ENCODE measurements at places on chromosomes 7 and 10.

DNA sequence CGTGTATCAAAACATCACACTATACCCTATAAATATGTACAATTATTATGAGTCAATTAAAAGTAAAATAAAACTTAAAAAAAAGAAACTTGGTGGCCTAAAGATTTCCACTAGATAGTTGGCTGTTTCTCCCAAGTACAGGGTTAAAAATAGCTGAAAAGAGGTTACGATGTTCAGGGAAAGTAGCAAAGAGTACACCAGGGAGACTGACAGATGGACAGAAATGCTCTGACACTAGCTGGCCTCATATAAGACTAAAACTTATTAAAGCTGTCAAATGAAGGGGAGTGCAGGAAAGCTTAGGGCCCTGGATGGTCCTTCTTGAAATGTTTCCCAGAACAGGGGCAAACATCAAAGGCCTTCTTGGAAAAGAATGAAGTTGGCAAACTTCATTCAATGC, 51.3 kb downstream of the TCAF1 start:
- no peak for DNase-seq

DNA sequence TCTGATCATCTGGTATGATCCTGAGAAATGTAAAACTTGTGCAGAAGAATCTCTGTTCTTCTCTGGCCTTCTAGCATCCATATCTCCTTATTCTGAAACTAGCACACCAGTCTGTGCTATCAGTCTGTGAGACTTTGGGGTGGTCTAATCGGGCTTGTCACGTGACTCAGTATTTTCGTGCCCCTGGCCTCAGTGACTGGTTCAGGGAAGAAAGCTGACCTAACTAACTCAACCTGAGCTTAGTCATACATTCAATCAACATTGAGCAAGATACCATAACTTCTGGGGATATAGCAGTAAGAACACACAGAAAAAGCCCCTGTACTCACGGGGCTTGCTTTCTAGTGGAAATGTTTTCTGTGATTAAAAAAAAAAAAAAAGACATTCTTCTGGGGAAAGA, 109.3 kb downstream of the DKK1 start:
- DNase-seq: no peak

GRCh38 chr10:75261813-75262705, 26.3 kb upstream of the COMTD1 start:
- no peak for DNase-seq

DNA sequence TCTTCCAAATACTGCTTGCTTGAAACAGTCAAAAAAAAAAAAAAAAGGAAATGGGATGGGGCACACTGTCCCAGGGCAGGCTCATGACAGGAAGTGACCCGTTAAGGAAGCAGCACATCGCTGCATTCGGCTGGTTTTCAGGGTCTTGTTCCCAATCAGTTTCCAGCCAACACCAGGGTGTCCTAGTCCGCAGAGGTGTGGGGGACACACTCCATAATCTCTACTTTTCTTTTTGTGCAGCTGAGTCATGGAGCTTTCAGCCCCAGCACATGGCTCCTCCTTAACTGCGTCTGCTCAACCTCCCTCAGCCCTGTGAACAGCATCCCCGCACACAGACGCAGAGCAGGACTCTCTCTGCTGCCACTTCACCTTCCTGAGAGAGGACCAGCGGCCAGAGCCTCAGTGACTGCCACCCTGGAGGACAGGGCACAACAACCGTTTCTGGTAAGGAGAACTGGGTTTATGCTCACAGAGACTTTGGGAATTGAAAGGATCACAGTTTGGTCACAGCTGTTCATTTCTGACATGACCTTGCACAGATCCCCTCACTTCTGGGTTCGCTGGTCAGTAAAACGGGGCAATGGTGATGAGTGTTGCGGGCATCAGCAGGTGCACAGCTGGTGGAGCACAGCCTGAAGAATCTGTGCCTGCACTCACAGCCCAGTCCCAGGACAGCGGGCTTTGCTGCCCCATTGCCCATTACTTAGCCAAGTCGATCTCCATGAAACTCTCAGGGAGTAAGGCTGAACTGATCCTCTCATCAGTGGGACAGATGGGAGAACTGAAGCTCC, at the start of gene GIMAP5:
Gene GIMAP5, plus strand, starts transcription at position 154 of the 791 bp plus-strand sequence. CDS start 3,467 bp downstream, outside the sequence.
- DNase-seq: no peak

- DNase-seq: no peak
Observed at GRCh38 chr10:55628260-55628701, 732.8 kb downstream of the ZWINT start.

- no peak for DNase-seq
Observed at GRCh38 chr10:12984165-12984747, 17.3 kb downstream of the CCDC3 start.

- DNase-seq: no peak
Observed at GRCh38 chr7:139105484-139105883, 4.0 kb downstream of the ZC3HAV1 start.

- DNase-seq: peak; percentile 57
Observed at GRCh38 chr10:17228091-17229015, at the start of gene VIM. Gene VIM (plus strand): TSS chr10:17228241. CDS start chr10:17229423, 1,182 bp downstream.

DNA sequence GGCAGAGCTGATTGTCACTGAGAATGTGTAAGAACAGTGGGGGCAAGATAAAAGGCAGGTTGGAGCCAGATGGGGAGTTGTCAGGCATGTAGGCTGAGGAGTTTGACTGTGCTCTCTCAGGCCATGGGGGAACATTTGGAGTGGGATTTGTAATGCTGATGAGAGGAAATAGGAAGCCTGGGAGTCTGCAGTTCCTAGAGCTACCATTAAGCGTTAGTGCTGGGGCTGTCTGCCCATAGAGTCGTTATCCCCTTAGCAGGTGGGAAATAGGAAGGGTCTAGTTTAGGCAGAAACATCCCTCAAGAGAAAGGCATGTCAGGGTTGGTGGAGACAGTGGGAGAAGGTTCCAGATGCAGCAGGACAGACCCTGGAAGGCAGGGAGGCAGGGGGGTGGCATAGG, 75.5 kb downstream of the RPS24 start:
- no peak for DNase-seq

GRCh38 chr7:43666938-43667337, 62.4 kb downstream of the COA1 start:
- no peak for DNase-seq

DNA sequence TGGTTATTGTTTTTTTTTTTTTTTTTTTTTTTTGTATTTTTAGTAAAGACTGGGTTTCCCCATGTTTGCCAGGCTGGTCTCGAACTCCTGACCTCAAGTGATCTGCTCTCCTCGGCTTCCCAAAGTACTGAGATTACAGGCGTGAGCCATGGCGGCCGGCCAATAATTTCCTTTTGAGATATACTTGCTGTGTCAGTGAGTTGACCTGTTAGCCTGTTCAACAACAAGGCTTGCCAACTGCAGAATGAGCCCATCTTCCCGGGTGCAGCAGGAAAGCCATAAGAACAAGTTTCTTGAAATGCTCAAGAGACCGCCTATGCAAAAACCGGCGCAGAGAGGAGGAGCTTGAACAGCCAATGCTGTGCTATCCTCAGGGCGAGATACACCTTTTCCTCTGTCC, 112.5 kb downstream of the PRPF18 start:
- DNase-seq: no peak

Measured in activated CD4-positive, alpha-beta T cell treated with anti-CD3 and anti-CD28 coated beads, Interleukin-2, amount 50 U/mL, for 24 hours (primary cell).